ENCODE measurements at places on chromosomes 4 and X.

DNA sequence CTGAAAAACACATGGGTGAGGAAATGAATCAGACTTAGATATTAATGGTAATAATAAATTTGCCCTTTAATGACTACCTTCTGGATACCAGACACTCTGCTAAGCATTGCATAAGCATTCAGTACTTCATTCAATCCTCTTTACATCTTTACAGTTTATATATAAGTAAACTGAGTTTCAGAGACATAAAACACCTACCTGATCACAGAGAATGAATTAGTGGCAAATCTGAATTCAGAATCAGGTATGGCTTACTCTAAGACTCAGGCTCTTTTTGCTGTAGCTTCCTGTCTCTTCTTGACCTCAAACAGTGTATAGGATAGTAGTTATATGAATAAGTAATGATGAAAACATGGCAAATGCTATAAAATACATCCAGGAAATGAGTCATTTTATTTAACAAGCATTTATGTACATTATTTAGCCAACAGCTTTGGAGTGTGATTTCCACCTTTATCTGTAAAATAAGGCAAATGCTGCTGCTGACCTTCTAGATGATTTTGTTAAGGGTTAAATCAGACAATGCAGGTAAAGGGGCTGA lies 83.9 kb downstream of the VEGFC start:
- DNase-seq, result no peak

DNA sequence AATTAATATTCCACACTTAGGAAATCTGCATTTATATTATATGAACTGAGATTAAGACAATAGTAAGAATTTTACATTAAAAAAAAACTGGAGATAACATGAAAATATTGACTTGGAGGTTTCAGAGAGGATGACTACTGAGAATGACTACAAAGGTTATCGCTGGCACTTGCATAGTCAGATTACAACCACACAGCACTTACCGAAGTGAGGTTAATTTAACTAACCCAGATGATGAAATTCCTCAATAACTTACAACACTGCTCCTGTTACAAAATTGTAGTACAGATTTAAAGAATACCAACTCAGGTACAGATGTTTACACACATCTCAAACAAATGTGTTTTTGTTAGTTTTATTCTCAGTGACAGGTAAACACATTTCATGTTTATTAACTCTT lies 283.5 kb downstream of the CAMK2D start:
- DNase-seq, result no peak

- DNase-seq, result no peak
Measured at GRCh38 chr4:130820448-130820847, 1724.5 kb downstream of the C4orf33 start.

- no peak for DNase-seq
Measured at GRCh38 chrX:2781226-2781571, 29.4 kb downstream of the XG start.

DNA sequence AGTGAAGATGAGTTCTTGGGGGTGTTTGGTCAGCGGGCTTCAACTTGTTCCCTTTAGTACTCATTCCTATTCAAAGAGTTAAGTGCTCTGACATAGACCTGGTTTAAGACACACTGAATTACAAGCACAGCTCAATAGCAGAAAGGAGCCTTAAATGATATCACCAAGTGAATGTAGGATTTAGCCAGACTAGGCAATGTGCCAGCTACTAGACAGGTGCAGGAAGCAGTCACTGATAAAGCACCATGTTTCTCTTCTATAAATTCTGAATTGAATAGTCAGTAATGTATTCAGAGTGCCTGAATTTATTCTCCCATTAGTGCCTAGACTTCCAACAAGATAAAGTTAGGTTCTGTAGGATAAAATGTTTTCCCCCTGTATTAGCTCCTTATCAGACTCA lies 63.6 kb downstream of the ASB9 start:
- DNase-seq, result peak; percentile 25

GRCh38 chrX:28022371-28022770 lies 41.1 kb upstream of the DCAF8L1 start:
- DNase-seq, result no peak

DNA sequence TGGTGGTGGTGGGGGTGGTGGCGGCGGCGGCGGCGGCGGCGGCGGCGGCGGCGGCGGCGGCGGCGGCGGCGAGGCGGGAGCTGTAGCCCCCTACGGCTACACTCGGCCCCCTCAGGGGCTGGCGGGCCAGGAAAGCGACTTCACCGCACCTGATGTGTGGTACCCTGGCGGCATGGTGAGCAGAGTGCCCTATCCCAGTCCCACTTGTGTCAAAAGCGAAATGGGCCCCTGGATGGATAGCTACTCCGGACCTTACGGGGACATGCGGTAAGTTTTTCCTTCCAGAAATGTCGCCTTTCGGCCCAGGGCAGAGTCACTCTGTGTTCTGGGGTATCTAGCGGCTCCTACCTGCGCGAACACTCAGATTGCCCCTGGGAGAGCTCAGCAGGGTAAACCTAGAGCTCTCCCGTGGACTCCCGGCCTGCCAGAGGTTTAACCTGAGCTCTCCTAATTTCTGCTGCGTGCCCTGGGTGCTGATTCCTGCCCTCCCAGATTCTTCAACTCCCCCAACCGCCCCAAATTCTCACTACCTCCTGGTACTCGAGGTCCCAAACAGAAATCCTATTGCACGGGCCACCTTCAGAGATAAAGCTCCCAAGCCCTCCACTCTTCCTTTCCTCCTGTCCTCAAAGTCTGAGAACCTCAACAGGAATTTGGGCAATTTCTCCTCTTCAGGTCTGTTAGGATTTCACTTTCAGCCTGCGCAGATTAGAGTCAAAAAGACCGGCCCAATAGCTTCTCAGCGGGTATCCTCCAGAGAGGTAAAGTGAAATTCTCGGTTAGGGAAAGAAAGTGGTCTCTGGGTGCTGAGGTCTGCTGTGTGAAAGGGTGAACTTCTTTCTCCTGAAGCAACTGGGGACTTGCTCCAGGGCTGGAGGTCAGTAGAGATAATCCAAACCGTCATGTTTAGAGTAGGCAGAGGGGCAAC lies 2.9 kb downstream of the AR start:
- DNase-seq, result no peak

DNA sequence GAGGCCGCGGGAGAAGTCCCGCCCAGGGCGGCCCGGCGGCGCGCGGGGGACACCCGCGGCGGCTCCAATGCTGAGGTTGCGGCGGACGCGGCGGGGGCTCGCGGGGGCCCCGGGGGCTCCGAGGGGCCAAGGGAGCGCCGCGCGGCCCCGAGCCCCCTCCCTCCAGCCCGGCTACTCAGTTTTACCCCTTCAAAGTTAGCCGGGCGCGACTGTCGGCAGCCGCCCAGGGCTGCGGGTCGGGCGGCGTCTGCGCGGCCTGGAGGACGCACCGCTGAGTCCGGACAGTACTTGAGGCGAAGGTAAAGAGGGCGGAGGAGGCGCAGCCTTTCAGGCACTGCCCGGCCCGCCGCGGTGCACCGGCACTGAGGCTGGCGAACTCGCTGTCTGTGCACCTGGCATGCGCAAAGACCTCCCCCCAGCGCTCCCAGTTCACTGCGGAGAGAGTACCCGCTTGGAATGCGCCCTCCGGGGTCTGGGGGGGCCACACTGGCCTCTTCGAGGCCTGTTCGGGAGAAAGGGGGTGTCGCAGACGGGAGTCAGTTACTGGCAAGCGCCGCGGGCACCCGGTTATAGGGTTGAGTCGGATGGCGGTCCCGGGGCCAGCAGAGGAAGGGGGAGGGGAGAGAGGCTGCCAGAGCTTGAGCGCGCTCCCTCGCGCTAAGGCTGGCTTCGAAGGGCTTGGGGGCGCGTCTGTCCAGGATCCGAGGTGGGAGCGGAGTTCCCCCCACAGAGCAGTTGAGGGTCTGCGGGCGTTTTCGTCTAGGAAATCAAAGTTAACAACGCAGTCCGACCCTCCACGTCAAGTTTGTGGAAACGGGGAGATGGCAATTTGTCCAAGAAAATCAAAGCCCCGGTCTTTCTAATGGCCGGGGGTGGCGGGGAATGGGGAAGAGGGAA lies 1.1 kb downstream of the PCDH19 start:
- no peak for DNase-seq

DNA sequence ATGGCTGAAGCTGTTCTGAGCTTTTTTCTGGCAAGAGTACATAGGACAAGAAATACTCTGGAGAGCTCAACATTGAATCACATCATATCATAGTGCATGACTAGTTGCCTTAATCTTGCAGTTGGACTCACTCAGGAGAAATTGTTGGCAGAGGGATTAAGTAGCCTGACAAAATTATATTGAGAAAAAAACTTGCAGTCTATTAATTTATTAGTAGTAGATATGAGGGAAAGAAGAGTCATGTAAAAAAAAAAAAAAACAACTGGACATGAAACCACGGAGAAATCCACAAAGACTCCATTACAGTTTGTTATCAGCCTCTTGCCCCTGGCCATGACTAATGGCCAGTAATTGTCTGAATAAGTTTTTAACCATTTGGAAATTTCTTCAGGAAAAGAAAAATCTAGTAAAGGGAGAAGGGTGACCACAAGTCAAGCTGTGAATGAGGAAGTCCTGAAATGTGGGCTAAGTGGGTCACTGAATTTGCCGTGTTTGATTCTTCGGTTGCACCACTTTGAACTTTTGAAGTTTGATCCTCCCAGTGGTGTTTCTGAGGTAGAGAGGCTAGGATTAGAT lies 45.6 kb downstream of the FHL1 start:
- no peak for DNase-seq

DNA sequence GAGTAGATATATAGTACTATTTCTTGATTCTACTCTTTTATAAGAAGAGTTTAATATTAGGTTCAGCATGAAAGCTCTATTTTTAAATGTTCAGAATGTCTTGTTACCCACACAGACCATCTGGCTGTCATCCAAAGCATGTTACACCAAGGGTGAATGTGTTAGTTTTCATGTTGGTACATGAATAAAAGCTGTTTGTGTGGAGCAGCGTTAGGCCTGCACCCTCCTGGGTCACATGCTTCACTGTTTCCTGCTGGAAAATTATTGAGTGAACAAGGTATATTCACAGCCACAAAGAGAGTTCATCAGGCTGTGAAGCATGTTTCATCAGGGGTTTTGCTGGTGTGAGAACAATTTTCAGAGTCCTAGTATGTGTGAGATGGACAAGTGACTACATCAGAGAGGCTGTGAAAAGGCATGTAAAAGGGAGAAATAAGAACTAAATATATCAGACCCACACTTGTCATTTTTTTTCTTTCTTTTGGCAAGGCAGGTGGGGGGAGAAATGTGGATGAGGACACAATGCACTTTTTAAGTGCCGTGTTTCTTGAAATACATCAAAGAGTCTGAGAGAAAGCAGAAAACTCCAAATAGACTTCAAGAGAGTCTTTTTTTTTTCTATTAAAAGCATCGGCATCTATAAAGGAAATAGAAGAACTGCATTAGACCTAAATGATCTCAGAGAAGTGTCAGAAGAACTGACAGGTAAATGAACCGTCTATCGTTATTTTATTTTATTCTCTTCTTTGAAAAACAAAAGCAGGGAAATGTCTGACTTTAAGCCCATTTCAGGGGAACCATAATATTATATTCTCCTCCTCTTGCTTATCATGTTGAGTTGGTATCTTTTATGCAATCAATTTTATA lies 2429.7 kb downstream of the PCDH7 start:
- no peak for DNase-seq

- no peak for DNase-seq
Measured at GRCh38 chr4:53128706-53129357, 237.0 kb downstream of the SCFD2 start.

DNA sequence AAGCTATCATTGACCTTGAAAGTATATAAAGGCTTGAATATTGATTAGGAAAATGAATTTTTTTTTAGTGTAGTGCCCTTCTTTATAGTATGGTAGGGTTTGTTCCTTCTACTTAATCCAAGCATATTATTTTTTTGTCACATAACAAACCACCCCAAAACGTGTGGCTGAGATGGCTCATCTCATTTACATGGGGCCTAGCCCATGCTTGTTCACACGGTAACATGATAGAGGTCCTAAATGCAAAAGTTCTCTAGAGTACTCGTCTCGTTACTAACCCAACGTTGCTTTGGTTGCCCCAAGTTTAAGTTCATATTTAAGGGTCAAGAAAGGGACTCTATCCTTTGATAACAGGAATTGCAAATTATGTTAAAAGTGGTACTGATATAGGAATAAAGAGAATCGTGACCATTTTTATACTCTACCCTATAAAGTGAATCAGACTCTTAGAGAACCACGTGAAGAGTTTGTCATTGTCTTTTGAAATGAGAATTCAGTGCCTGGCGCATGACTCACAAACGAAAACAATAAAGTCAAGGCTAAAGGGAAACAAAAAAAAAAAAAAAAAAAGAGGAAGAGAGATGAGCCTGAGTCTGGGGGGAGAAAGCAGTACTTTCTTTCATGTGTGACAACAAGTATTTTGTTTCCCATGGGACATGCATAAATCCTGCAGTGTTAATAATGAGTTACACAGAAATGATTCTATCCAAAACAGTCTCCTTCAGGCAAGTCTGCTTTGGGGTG lies 402.8 kb upstream of the NWD2 start:
- DNase-seq, result no peak

DNA sequence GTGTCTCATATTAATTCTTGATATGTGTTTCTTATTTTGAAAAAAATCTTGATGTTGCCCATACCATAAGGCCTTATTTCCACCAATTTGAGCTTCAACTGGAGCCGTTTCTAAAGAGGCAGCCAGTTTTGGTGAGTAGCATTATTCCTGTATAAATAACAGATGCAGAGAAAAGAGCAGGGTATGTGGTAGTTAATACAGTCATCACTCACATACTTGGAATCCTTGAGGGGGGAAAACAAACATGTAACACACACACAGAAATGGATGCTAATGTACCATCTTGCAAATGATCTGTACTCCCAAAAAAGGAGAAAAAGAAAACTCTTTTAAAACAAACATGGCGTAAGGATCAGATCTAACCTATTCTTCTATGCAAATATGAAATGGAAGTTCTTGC lies 389.7 kb downstream of the GPM6A start:
- no peak for DNase-seq

GRCh38 chr4:81659051-81659450 lies 187.3 kb upstream of the RASGEF1B start:
- DNase-seq, result no peak
